NCI-H2081 (cell line): ENCODE measurements at places on chromosomes 1 and 21.

- DNase-seq, result no peak
Measured at GRCh38 chr1:160558660-160559380, 20.5 kb downstream of the CD84 start.

- no peak for DNase-seq
Measured at GRCh38 chr1:160731990-160732389, 7.1 kb upstream of the SLAMF7 start.

DNA sequence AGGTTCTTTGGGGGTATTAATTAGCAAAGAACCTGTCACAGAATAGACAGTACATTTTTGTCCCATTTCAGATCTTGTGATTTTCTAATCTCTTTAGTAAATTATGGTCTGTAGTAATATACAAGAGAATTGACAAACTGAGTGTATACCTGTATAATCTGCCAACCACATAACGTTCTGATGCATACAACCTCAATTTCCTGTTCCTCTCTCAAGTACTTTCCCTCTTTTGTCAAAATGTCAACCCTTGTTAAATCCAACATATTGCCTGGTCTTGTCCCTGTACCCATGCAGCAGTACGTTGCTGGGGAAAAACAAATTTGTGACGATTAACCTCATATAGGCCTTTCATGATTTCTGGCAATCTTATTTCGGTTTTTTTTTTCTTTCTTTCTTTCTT is 1.1 kb downstream of the ARV1 start:
- DNase-seq, result no peak

GRCh38 chr1:96365596-96366390 is 355.8 kb upstream of the PTBP2 start:
- DNase-seq, result no peak

- no peak for DNase-seq
Measured at GRCh38 chr1:10651389-10651766, 145.1 kb downstream of the CASZ1 start.

GRCh38 chr1:172024516-172024915 is 183.2 kb downstream of the DNM3 start:
- no peak for DNase-seq

DNA sequence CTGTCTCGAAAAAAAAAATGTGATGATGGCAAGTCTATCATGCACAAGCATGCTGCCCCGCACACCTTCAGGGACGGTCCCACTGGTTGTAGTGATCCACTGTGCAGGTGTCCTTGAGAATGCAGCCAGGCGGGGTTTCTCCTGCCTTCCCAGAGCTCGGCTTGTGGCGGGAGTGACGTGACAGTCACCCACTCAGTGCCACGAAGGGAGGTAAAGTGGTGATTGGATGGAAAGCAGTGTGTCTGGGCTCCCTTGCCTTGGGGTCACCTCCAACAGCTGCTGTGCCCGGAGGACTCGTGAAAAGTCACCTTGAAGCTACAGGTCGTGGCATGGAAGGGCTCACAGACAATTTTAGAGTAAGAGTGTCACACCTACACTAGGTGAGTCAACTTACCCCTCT is 33.5 kb upstream of the TRIM17 start:
- DNase-seq, result no peak

DNA sequence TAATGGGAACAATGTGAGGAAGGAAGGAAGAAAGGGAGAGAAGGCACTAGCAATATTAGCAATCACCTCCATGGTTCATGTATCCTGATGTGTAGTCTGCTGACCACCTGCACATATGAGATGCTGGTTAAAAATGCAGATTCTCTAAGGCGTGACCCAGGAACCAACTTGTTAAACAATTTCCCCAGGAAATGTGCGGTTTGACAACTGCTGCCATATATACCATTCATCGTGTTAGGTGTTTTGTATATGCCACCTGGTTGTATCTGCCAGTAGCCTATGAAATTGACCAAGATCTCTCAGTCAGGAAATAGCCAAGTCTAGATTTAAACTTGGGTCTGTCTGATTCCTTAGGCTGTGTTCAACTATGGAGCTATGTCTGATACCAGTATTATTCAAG is 4.1 kb downstream of the SEMA4A start:
- no peak for DNase-seq

- DNase-seq, result no peak
Measured at GRCh38 chr1:192538407-192539296, 36.9 kb upstream of the RGS1 start.

- no peak for DNase-seq
Measured at GRCh38 chr1:152757747-152758146, at the start of gene KPRP. TSS of gene KPRP (plus strand) at chr1:152758025. CDS start at chr1:152759589, 1,564 bp downstream.

DNA sequence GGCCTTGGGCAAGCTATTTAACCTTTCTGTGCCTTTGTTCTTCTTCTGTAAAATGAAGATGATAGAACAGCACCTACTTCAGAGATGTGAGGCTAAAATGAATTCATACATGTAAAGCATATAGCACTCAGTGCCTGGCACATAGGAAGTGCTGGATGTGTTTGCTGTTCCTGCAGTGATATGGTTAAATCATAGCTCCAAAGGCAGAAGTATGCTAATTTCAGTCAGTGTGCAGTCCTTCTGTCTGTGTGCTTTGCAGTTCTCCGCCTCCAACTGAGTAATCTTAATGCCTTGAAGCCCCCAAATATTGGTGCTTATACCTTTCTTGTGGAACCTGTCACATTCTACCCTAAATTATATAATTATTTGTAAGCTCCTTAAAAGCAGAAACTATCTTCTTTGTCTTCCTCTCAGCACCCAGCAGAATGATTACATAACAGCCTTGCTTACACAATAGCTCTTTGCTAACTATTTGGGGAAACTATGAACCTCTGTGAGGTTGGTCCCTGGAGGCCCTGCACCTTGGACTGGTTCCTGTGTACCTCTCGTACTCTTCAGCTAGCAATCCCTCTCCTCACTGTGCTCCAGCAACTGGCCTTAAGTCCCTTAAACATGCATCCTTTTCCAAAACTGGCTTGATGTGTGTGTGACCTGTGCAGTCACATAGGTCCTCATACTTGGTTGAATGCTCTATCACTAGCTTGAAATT is 57.0 kb upstream of the CACYBP start:
- no peak for DNase-seq

DNA sequence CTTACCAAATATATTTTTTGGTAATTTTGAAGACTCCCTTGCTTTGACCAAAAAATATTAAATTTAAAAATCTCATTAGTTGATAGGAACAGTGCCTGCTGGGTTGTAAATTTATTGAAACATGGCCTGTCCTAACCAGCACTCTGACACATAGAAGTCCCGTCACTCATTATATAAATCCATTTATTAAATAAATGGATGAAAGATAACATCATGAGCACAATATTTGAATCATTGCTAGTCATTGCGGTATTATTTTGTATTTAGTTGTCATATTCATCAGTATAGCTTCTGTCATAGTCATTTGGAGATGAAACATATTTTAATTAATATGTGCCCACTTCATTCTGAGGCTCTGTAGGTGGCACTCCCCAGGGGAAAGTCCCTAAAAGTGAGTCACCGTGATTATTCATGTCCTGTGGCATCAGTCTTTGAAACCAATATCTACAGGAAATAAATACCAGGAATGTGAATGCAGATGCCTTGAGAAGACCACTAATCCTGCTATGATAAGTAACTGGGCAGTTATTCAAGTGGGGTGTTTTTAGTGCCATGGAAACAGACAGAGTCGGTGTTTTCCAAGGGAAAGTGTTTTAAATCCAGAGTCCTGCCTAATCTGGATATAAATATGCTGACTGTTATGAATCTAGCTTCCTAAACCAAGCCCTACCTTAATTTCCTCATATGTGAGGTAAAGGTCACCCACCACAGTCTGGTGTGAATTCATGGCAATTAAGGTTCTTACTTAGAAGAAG is 302.0 kb downstream of the DUSP10 start:
- no peak for DNase-seq

DNA sequence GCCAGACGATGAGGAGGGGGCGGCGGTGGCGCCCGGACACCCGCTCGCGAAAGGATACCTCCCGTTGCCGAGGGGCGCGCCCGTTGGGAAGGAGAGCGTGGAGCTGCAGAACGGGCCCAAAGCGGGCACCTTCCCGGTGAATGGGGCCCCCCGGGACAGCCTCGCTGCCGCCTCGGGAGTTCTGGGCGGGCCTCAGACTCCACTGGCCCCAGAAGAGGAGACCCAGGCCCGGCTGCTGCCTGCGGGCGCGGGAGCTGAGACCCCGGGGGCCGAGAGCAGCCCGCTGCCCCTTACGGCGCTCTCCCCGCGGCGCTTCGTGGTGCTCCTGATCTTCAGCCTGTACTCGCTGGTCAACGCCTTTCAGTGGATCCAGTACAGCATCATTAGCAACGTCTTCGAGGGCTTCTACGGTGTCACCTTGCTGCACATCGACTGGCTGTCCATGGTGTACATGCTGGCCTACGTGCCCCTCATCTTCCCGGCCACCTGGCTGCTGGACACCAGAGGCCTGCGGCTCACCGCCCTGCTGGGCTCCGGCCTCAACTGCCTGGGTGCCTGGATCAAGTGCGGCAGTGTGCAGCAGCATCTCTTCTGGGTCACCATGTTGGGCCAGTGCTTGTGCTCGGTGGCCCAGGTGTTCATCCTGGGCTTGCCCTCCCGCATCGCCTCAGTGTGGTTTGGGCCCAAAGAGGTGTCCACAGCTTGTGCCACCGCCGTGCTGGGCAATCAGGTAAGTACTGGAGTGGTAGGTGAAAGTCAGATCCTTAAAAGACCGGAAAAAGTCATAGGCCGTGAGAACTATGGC is 588 bp downstream of the FLVCR1 start:
- DNase-seq, result peak; percentile 63

DNA sequence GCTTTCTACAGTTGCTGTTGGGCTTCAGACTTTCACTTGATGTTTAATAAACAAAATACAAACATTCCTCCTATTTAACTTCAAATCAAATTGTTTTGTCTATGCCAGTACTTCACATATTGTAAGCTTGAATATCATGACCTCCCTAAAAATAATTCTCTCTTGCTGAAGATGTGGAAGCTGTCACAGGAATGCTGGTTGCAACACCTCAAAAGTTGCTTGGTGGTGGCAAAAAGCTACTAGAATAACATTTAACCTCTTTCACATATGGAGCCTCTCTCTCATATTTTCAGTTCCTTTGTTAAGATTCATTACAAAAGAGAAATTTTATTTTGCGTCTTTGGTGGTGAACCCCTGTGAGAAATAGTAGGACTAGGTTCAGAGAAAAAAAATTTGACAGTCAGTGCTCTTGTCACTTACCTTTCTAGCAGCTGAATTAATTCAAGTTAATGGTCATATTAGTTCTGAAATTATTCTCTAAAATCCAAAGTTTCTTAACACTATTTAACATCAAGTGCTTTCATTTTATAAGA is 25.5 kb upstream of the F13B start:
- no peak for DNase-seq

- DNase-seq, result no peak
Measured at GRCh38 chr21:36408568-36408967, 23.4 kb downstream of the CHAF1B start.

DNA sequence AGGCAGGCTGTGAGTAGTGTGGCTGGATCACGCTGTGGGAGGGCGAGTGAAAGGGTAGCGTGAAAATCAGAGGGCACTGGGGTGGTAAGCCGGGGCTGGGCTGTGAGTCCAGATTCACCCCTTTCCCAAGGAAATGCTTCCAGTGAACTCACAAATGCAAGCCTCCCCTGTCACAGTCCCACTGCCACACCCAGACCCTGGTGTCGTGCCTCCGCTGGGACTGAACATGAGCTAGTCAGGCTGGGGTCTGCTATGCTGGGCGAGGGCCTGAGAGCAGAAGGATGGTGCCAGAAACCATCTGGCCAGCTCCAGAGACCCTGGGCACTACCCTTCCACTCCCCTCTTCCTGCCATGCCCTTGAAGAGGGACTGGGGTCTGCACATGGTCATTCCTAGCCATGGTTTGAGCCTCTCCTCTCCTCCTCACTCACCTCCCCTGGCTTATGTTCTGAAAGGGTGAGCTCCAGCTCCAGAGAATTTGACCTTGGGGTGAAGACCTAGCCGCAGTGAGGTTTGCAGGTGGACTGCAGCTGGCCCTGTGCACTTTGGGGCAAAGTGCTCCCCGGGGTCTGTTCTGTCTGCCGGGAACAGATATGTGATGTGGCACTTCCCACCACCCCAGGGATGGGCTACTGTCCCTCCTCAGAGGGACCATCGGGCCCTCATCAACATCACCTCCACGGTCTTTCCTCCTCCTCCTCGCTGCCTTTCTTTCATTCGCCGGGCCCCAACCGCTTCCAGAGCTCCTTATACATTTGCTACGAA is 365.6 kb downstream of the RPS6KC1 start:
- DNase-seq, result no peak

- no peak for DNase-seq
Measured at GRCh38 chr21:43864962-43865539, at the start of gene AGPAT3. TSS of gene AGPAT3 (plus strand) at chr21:43865223. CDS start at chr21:43959682, 94,459 bp downstream.

DNA sequence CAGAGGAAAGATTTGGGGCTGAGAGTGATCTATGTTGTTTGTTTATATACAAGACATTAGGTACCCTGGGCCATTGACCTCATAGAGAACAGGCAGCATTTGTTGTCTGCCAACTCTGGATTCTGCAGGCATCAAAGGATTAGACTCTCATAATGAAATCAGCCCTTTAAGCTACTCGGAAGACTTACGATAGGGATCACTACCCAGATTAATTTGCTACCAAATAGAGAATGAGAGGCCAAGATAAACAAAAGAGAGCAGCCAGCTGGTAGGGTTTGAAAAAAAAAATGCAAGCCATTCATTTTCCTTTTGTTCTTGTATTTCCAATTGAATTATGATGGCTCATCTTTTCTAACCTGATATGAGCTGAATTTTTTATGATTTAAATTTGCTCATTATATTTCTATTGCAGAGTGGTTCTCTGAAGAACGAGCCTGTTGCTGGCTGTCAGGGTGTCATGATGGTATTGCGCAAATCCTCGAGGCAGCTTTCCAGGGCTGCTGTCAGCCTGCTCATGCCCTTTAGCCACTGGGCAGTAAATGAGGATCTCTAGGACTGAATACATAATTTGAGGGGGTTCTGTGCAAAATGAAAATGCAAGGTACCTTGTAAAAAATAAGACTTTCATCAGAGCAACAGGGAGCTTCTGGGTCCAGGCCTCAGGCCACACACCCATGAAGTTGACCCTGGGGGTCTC is 116.4 kb upstream of the KCNJ15 start:
- no peak for DNase-seq

DNA sequence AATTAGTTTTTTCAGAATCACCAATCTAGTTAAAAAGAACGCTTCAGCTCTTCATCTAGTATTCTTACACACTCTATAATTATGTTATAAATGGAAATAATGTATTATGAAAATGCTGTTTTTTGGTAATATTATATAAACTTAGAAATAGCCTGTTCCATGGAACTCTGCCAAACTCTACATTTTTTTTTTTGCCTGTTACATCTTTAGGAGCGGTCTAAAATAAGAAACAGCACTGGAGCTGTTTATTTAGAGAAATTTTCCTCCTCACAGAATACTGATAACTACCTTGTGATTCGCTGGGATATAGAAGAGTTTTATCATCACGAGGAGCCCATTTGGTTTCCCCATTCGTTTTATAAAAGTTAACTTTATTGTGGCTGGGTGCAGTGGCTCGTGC is 58.5 kb downstream of the PKN2 start:
- DNase-seq, result no peak
